ENCODE measurements at places on chromosomes 3 and 15.
A peak's percentile ranks its signal among the peaks of the same experiment; 100 is the strongest.

DNA sequence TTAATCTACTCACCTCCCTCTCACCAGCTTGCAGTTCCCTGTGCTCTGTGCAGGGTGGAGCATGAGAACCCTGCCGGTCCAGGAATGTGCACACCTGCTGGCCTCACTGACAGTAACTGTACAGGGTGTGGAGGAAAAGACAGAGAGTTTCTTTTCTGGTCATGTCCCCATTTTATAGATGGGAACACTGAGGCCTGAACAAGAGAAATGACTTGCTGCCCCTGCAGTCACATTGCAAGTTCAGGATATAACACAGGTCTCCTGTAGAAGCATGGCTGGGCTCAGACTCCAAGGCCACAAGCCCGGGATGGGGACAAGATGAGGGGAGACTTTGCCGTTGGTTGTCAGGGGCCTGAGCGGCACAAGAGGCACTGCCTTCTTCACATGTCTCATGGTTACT lies 23.3 kb downstream of the SLC28A1 start:
- no peak for DNase-seq

DNA sequence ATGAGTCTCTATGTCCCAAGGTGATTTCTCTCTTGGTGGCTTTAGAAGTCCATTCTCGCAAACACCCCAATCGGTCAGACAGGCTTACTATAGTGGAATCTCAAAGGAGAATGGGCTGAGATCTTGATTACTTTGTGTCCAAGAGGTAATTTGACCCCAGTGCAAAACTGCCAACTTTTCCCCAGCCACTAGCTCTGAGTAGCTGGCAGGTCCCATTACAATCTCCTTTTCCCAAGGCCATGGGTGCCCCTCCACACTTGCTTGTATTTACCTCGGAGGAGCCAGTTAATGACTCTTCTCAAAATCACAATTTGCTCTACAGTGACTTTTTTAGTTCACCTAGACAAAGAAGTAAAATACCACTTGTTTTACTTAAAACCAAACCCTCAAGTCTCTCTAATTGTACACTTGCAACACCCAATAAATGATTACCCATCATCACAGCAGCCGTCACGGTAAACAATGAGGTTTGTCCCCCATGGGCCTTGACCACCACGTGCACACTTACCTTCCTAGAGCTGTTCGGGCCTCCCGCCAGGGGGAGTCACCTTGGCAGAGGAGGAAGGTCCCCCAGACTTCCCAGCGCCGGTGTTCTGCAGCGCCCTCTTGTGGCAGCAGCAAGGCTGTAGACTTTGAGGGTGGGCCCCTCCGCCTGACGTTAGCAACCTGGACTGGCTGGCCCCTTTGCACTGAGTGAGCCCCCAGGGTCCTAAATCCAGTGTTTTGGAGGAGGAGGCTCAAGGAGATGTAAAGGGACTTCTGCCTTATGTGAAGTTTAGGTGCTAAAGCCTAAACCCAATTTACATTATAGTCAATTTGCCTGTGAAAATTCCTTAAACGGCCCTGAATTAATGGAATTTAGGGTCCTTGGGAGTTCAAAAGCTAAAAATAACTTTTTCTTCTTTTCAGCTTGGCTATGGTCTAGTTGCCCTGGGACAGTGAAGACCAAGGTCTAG lies 18.7 kb upstream of the HDAC11 start:
- no peak for DNase-seq

DNA sequence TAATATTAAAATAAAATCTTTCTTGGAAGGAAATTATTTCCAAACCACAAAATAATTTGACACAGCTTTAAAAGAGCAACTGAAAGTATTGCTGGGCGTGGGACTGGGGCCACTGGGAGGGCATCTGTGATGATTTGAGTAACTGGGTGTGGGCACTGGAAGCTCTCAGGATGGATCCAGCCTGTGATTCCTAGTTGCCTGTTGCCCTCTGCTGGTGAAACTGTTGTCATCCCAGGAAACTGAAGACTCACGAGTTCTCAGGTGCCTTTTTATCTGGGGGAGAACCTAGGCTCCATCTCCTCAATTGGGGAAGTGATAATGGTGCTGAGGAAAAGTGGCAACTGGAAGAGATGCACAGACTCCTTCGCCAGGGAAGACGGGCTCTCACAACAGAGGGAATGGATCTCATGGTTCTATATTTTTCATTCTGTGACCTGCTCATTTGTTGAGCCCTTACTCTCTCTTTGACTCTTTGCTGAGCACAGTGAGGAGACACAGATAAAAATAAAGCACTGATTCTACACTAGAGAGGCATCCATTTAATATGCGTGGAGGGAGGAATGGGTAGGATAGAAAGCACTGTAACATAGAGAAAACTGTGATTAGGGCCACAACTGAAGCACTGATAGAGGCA lies 61.6 kb downstream of the TPRG1 start:
- peak; percentile 56 for DNase-seq

GRCh38 chr3:72288955-72289691 lies 504.2 kb upstream of the PROK2 start:
- peak; percentile 50 for DNase-seq

DNA sequence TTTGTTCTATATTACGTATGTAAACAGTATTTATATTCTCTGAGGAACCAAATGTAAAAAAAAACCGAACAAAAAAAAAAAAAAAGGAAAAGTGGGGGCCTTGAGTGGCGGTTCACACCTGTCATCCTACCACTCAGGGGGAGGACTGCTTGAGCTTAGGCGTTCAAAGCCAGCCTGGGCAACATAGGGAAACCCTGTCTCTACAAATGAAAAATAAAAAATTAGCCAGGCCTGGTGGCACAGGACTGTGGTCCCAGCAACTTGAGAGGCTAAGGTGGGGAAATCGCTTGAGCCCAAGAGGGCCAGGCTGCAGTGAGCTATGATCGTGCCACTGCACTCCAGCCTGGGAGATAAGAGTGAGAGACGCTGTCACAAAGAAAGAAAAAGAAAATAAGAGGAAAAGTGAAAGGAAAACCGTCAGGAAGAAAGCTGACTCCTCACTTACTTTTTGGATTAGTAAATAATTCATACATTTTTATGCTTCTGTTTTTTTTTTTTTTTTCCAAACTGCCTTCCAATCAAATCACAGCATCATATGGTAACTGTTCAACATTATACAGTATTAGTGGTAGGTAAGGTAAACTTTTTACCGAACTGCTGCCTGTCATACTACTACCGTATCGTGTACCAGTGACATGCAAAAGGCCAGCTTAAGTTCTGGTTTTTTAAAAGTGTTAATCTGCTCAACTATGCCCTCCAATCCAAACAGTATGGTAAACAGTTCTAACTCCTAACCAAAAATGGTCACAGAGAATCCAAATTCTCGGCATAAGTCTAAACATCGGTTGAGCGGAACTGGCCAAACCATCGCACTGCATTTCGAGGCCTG lies 1.2 kb downstream of the PHC3 start:
- no peak for DNase-seq

- DNase-seq = no peak
These were observed 99.7 kb upstream of the DAZL start for GRCh38 chr3:16704941-16705340.
